ENCODE measurements at places on chromosomes 7 and 10.

- DNase-seq: no peak
Measured at GRCh38 chr7:6631605-6632004, 5.5 kb upstream of the ZNF316 start.

GRCh38 chr10:100723180-100723579 is 22.2 kb upstream of the PAX2 start:
- no peak for DNase-seq

DNA sequence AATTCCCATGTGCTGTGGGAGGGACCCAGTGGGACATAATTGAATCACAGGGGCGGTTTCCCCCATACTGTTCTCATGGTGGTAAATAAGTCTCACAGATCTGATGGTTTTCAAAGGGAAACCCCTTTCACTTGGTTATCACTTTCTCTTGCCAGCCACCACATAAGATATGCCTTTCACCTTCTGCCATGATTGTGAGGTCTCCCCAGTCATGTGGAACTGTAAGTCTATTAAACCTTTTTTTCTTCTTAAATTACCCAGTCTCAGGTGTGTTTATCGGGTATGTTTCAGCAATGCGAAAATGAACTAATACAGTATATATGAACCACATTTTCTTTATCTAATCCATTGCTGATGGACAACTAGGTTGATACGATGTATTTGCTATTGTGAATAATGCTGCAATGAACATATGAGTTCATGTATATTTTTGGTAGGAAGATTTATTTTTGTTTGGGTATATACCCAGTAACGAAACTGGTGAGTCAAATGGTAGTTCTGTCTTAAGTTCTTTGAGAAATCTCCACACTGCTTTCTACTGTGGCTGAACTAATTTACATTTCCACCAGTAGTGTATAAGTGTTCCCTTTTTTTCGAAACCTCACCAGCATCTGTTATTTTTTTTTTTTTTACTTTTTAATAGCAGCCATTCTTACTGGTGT is 70.0 kb upstream of the HGF start:
- no peak for DNase-seq

DNA sequence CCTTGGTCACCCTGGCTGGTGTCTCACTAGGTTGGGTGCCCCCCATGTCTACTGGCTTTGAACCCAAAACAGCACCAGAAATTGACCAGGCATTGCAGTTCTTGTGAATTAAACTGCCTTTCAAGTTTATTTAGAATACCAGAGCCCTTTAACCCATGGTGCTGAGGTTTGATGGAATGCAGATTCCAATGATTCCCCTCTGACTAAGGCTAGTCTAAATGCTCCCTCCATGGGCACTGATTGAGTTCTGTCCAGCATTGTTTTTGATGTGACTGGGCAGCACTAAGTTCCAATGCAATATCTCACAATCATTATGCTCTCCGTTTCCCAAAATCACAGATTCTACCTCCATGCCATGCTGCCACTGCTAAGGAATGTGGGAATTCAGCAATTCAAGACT is 1047.4 kb upstream of the LRRN3 start:
- DNase-seq: no peak

GRCh38 chr10:100114976-100115770 is 33.5 kb upstream of the CPN1 start:
- no peak for DNase-seq

DNA sequence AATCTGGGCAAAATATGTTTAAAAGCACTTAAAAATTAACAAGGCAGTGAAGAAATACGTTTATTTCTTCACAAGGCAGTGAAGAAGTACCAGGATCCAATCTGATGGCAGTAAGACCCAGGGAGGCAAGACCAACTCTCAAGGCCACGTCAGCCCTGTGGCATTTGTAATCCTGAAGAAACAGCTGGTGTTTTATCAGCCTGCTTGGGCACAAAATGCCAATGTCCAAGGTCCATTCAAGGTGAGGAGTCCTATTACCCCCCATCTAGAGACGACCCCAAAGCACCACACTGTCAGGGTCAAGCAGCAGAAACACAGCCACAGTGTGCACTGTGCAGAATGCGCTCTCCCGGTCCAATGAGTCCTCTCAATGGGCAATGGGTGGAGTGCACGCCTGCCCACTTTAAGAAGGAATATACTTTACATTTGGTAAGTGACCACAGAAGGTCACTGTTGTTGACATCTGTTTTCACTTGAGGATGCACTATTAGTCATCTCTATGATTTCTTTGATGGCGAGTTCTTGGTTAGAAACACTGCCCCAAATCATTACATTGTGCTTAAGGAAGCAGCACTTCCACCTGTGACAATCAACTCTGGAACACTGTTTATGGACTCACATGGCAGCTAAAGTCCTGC is 12.8 kb downstream of the CPXM2 start:
- no peak for DNase-seq

GRCh38 chr7:50312250-50313162 is 8.0 kb downstream of the IKZF1 start:
- no peak for DNase-seq

DNA sequence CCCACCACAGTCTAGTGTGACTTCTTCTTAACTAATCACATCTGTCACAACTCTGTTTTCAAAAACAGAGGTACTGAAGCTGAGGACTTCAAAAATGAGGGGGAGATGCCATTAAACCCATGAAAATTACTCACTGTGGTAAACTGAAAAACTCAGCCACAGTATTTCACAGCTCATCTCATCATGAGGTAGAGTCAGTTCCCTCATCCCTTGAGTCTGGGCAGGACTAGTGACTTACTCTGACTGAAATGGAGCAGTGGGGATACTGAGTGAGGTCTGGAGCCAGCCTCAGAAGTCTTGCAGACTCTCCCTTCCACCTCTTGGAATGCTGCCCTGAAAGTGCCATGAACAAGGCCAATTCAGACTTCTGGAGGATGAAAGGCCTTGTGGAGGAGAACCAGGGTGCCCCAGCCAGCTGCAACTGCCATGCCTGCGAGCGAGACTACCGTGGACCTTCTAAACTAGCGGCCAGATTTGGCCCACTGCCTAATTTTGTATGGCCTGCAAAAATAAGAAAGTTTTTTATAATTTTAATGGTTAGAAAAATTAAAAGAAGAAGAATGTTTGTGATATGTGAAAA is 24.7 kb upstream of the ANKRD1 start:
- no peak for DNase-seq

DNA sequence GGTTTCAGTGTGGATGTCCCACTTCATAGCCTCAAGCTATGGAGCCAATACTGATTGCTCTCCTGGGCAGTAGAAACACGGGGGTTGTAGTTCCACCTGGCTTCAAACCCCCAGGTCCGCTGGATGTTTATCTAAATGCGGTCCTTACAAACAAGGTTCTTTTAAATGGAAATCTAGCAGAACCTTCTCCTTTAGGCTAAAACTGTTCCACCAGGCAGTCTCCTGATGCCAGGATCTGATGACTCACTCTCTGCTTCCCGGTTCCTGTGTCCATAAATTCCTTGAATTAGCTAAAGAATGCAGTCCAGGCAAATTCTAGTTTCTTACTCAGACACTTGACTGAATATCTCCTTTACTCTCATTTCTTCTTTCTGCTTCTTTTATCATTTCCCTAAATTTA is 108.4 kb upstream of the FAM3C start:
- peak; percentile 10 for DNase-seq

Measured in gastrocnemius medialis (tissue), 4 donors.